A549 (cell line): ENCODE measurements at places on chromosomes 11 and 22.

DNA sequence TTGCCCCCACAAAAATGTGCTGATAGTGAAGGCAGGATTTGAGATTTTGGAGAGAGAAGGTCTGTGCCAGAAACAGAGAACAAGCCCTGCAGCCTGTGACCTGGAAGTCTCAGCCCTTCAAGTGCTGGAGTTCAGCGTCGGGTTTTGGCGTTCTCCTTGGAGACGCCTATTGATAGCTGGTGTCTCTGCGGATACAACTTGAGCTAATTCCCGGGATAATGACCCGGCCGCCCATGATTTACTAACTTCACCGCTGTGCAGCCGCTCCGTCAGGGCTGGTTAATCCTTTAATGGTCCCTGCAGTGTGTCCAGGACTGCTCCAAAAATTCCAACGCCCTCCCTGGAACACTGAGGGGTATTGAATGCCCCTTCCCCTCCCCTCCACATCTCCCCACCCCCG, 76.6 kb downstream of the WT1 start:
- DNase-seq: no peak

DNA sequence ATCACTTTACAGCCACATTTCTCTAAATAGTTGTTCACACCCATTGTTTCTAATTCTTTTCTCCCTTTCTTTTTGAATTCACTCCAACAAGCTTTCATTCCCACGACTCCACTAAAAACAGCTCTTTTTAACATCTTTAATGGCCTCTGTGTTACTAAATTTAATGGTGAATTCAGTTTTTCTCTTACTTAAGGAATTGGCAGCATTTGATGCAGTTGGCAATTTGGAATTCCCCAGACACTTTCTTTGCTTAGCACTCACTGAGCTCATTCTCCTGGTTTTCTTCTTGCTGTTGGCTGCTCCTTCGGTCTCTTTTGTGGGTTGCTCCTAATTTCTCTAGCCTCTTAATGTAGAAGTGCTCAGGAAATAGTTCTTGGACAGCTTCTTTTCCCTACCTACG, 40.5 kb upstream of the OR9Q1 start:
- DNase-seq: no peak

DNA sequence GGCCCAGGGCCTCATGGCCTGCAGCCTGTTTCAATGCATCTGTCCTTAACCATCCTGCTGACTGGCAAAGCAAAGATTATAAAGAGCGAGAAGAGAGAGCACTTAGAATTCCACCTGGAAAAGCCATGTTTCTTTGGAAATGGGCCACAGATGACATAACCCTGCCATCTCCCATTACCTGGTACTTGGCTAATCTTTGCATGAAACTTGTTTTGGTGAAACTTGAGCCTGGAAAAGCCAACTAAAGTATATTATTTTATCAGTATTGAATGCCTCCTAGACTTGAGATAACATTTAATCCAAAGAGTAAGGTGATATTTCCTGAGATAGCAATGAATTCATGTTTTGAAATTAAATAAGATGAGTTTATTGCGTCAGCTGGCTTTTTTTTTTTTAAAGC, 72.6 kb downstream of the NAV2 start:
- DNase-seq: no peak

DNA sequence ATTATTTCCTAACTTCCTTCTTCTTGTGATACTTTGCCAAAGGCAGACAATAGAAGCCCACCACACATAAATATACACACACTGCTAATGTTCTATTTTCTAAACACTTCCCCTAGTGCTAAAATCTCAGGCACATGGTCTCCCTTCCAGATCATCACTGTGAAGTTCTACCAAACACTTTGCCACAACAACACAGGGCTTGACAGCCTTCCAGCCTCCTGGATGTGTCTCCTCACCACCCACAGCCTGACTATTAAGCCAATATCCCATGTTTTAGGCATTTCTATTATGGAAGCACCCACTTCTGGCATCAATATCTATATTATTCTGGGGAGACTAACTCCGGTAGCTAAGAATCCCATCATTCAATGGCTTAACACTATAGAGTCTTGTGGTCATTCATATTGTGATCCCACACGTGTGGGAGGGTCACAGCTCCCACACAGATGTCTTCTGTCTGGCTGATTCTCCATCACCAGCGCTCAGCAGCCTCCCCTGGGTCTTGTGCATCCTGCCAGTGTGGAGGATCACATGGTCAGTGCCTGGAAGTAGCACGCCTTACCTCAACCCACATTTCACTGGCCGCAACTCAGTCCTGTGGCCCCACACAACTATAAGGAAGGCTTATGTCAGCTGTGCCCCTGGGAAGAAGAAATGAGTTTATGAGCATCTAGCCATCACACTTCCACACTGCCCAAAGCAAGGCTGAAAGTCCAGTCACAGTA, 29.0 kb downstream of the SPATA19 start:
- no peak for DNase-seq

- no peak for DNase-seq
Measured at GRCh38 chr22:50051930-50052329, 6.2 kb downstream of the TTLL8 start.
